ENCODE measurements at places on chromosomes 5 and 9. TPM values are rescaled to one million over a fixed set of nuclear protein-coding genes. Genes with fewer than 3 reads are reported as not detected.

DMRT3 gene
- total RNA-seq = not detected

TSLP gene
- total RNA-seq = not detected

CYLC2 gene
- total RNA-seq = not detected

FREM1 gene
- total RNA-seq = not detected

HOMER1 gene
- total RNA-seq = 19.6 TPM

GALNT12 gene
- 3.3 TPM for total RNA-seq

PCDHB2 gene
- total RNA-seq = 12.8 TPM

LTC4S gene
- 0.69 TPM for total RNA-seq

ZNF782 gene
- 3.3 TPM for total RNA-seq

SHISAL2B gene
- not detected for total RNA-seq

HK3 gene
- not detected for total RNA-seq

C9orf50 gene
- not detected for total RNA-seq

EGFL7 gene
- total RNA-seq = 42.3 TPM

CNTNAP3B gene
- total RNA-seq = 8.1 TPM

BTNL3 gene
- not detected for total RNA-seq

IL31RA gene
- 3.1 TPM for total RNA-seq

OBP2B gene
- not detected for total RNA-seq

PCDHA5 gene
- 0.10 TPM for total RNA-seq

NMUR2 gene
- total RNA-seq = not detected
